Stimulated activated CD4-positive, alpha-beta T cell treated with anti-CD3 and anti-CD28 coated beads, Interleukin-15, amount 100 ng/mL, for 24 hours (primary cell): ENCODE measurements at places on chromosomes 13 and 19.
A peak's percentile ranks its signal among the peaks of the same experiment; 100 is the strongest.

GRCh38 chr19:11142528-11143171 lies 12.9 kb downstream of the SPC24 start:
- no peak for DNase-seq

GRCh38 chr13:32530841-32531253 lies 7.7 kb downstream of the N4BP2L2 start:
- DNase-seq, result no peak

GRCh38 chr19:12764698-12765097 lies 10.7 kb downstream of the HOOK2 start:
- no peak for DNase-seq

- no peak for DNase-seq
Measured at GRCh38 chr19:49393881-49394280, 5.8 kb downstream of the KASH5 start.

DNA sequence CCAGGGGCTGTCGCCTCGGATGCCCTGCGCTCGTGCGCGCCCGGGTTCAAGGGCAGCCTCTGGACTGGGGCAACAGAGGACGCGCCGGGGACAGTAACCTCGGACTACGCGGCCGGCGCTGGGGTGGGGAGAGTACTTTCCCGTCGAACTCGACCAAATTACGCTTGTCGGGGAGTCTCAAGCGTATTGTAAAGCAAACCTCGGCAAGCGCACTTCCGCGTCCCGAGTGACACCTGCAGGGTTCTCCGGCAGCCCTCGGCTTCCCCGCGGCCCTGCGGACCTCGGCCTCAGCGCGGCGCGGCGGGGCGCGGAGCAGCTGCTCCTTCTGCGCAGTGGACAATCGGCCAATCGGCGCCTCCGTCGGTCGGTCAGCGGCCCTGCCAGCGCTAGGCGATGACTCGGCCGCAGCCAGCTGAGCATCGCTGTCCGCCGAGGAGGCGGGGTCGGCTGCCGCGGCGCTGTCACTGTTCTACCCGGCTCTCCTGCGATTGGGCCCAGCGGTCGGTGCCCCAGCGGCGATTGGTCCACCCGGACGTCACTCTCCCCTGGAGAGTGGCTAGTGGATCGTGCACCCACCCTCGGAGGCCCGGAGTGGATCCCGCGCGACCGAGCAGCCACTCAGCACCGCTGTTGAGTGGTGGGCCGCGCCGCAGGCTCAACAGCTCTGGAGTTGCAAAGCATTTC lies at the start of gene SLC46A3:
TSS of gene SLC46A3 (minus strand) at position 428 of the 684 bp plus-strand sequence. CDS start 972 bp downstream, outside the sequence.
- peak; percentile 98 for DNase-seq

- no peak for DNase-seq
Measured at GRCh38 chr13:52387721-52388120, 18.3 kb downstream of the THSD1 start.

DNA sequence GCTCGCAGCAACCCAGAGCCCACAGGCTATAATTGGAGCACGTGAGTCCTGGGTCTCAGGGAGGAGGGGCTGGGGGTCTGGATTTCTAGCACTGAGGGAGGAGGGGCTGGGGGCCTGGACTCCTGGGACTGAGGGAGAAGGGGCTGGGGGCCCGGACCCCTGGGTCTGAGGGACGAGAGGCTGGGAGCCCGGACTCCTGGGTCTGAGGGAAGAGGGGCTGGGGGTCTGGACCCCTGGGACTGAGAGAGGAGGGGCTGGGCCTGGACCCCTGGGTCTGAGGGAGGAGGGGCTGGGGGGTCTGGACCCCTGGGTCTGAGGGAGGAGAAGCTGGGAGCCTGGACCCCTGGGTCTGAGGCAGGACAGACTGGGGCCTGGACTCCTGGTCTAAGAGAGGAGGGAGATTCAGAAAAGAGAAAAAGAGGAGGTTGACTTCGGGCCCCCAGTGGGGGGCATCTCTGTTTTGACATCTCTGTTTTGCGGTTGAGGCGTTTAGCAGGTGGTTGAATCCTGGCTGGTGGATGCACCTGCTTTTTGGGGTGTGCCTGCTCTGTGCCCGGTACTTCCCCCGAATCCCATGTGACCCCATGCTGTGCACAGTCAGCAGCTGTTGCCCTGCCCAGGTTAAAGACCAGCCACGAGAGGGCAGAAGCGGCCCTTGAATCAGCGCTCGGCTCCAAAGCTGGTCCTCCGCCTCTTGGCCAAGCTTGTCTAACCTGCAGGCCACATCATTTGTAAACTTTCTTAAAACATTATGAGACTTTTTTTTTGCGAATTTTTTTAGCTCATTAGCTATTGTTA lies 10.5 kb downstream of the PVR start:
- DNase-seq, result peak; percentile 81

DNA sequence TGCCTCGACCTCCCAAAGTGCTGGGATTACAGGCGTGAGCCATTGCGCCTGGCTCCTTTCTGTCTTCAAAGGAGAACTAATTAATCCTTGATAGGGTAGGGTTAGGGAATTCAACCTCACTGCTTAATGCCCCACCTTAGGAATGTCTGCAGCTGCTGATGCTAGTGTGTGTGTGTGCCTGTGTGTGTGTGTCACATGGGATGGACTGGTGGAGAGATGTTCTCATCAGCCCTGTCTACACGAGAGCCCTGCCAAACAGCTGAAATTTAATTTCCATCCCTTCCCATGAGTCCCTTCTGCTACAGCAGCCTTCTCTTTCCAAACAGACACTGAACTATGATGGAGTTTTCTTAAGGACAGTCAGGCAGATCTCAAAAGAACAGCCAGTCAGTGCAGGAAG lies 46.5 kb upstream of the CLDN10 start:
- DNase-seq, result no peak

DNA sequence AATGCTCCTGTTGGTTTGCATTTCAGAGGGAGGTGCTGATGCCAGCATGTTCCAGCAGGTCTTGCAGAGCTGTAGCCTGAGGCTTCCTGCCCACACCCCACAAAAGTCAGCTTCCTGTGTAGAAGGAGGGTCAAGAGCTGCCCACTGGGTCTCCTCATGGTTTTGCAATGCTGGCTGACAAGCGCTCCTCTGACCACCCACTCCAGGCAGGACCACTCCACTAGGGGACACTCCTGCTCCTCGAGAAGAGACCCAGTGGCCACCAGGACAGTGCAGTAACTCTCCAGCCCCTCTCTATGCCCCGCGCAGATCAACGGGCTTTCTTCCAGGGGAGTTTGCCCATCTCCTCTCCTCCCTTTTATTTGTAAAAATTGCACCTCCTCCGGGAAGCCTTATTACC lies 72.9 kb upstream of the UQCRFS1 start:
- DNase-seq, result no peak

DNA sequence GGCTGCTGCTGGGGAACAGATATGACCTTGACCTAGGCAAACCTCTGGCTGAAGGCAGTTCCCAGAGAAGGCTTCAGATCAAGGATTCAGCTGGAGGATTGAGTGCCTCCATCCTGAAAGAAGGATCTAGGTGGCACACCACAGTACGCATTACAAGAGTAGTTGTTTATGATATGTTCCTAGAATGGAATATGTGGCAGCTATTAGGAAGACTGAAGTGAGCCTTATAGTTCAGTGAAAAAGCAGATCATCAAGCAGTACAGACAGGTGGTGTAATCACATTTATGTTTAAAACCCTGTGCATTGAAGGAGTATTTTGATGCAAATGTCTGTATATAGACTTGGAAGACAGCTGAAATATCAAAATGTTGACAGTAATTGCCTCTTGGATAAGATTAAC lies 116.0 kb downstream of the ZAR1L start:
- DNase-seq, result no peak
